Activated T-cell treated with anti-CD3 and anti-CD28 coated beads for 4 hours (primary cell): ENCODE measurements at places on chromosomes 2 and 18.

GRCh38 chr2:38653715-38654527 lies 12.0 kb upstream of the GALM start:
- peak; percentile 40 for DNase-seq

GRCh38 chr18:63207143-63207790 lies 112.3 kb downstream of the BCL2 start:
- no peak for DNase-seq

- no peak for DNase-seq
Observed at GRCh38 chr2:199458009-199458805, 468 bp upstream of the SATB2 start.

GRCh38 chr18:57579934-57580333 lies 6.6 kb downstream of the FECH start:
- DNase-seq, result no peak

DNA sequence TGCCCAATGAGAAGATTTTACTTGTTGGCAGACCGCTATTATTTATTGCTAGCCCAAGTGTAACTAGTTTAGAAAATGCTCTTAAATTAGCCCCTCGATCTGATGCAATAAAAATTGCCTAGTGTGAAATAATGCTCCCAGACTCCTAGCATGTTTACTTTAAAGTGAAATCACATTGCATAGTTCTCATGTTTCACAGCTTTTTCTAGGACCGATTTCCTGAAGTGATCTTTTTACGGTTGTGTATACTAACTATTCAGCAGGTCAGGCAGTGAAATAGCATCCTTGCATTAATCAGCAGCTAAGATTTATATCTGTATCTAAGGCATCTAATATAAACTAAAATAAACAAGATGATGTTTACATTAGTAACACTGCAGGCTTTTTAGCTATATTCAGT lies 52.4 kb downstream of the PMS1 start:
- DNase-seq, result no peak

GRCh38 chr2:128304715-128305554 lies 13.7 kb downstream of the HS6ST1 start:
- no peak for DNase-seq

DNA sequence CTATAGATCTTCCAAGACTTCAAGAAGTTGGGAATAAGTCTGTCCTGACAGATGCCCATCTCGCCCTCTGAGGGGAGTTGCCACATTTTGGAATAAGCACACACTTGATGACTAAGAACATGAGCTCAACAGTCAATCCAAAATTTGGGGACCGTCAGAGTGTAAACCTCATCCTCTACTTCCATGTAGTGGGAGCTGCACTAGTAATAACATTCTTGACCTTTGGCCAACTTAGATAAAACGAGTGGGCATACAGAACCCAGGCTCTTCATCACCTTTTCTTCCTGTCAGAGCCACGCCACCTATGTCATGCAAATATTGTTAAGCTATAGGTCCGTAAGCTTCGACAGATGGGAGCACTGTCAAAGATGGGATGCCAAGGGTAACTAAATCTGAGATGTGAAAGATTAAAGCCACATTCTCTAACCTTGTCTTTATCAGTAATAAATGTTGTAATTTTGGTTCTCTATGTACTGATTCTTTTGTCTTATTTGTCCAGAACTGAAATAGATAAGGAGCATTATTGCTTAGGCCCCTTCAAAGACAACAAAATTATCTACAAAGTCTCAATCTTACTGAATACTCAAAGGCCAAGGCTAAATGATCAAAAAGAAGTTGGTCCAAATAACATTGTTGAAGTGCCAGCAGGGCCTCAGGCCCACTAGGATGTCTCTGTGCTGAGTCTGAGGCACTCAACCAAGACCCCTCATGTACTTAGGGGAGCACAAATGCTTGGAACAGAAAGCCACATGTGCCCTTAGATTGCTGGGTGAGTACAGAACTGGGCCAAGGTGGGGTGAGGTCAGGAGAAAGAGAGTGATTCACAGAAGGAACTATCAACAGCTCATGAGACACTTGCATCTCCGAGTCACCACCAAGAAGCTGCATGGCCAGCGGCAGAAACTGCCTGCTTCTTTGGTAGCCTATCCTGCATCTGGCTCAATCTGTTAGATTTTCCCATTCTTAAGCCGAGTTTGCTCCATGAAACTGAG lies 15.0 kb downstream of the CDH2 start:
- DNase-seq, result no peak

- DNase-seq, result no peak
Observed at GRCh38 chr2:217269701-217270484, 410.0 kb upstream of the TNP1 start.

DNA sequence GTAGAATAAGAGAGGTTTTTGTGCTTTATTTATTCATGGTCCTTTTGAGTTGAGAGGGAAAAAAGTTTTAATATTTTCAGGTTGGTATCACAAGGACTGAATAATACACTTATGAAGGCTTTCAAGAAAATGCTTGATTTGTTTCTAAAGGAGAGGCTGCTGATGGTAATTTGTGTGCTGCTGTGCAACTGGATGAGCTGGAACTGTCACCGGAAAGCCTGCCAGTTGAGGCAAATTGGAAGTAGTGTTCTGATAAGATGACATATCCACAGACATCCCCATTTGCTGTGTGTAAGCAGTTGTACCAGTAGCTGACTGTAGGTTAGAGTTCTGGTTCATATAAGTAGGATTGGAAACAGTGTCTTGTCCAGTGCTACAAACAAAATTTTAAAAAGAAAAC lies 21.6 kb upstream of the CACNB4 start:
- no peak for DNase-seq

DNA sequence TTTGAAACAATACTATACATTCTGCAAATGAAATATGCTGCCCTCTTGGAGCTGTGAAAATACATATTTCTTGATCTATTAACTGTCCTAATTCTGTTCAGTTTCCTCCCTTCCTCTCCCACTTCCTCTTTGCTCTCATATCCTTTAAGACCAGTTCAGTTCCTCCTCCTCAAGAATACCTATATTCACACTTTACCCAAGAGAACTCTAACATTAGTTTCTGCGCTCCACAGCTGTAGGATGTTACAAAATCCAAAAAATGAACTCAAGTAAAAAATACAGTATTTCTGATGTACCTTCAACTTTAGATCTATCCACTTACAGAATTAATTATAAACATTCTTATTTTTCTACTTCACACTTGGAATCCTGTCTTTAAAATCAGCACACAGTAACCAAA lies 5.4 kb downstream of the ITSN2 start:
- DNase-seq, result no peak

DNA sequence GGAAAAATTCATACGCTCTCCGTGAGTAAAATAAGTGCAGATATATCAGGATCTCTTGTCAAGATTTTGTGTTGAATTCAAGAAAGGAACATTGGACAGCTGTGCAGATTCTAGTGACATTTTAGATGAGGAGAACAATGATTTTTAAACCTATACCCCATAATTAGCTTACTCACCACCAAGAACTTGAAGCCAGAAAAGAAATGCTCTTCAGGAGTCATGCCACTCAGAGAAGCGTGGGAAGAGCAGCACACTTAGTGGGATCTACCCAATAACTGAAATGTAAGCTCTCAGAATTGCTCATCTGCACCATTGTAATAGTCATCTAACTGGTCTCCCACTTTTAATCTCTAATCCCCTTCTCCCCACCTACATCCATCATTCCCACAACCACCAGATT lies 9.2 kb upstream of the ERMN start:
- no peak for DNase-seq

DNA sequence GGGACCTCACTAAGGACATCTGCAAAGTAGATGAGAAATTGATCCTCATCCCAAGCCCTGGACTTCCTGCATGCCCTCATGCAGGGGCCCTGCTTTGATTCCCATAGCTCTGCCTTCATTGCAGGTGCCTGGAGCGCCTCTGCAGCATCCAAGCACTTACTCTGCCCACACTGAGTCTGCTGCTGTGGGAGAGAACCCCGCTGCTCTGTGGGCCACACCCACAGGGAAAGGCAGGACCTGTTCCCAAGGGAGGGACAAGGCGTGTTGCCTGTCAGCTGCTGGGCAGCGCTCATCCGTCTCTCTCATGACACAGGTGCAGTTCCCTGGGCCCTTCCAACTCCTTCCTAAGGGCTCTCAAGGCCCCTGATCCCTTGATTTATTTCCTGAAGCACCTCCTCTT lies 266.8 kb upstream of the SMIM21 start:
- no peak for DNase-seq

- DNase-seq, result no peak
Observed at GRCh38 chr2:204152616-204153015, 216.1 kb downstream of the ICOS start.

DNA sequence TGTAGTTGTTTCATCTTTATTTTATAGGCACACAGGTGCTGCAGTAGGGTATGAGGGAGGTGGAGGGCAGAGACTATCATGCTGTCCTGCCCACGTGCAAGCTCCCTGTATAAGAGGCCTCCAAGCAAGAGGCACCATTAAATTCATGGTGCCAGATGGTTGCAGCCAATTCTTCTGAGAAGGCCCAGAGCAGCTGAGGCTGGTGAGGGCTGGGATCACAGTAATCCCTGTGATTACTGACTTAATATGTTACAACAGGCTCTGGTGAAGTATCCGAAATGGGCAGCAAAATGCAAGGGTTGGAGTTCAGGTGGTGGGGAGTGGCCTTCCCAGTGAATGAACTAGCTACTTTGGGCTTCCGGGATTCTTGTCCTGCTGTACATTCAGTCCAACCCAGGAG lies 191.9 kb upstream of the SMAD2 start:
- DNase-seq, result no peak

- DNase-seq, result no peak
Observed at GRCh38 chr2:181114021-181114420, 133.6 kb downstream of the UBE2E3 start.

GRCh38 chr2:126307740-126308139 lies 348.2 kb upstream of the GYPC start:
- no peak for DNase-seq

DNA sequence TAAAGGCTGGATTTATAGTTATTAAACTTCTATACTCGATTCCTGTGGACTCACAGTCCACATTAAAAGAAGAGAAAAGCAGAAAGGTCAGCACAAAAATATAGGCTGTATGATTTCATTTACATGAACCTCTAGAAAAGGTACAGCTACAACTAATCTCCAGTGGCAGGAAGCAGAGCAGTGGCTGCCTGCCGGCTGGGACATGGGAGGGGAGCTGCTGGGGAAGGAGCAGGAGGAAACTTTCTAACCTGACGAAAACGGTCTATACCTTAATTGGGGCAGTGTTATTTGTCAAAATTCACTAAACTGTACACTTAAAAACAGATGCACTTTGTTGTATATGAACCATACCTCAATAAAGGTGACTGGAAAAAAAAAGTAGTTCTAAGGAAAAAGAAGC lies 26.7 kb downstream of the KCTD1 start:
- no peak for DNase-seq

GRCh38 chr2:36512705-36513104 lies 85.3 kb downstream of the FEZ2 start:
- DNase-seq, result no peak

- no peak for DNase-seq
Observed at GRCh38 chr2:131152074-131152473, 46.9 kb downstream of the PLEKHB2 start.

DNA sequence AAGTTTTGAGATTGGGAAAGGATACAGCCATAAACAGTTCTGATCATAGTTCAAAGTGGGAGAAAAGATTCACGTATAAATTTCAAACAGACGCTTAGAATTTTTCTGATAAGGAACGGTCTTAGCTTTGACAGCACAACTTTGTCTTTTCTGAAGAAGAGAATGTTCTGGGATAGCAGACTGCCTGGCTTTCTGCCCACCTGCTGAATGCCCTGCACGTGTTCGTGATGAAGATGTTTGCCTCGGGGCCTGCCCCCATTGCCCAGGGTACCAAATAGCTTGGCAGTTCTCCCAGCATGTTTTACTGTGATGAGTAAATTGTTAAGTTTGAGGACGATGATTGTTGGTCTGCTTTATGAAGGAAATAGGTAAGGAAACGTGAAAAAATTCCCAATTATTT lies 4.6 kb downstream of the MRPL33 start:
- DNase-seq, result no peak

DNA sequence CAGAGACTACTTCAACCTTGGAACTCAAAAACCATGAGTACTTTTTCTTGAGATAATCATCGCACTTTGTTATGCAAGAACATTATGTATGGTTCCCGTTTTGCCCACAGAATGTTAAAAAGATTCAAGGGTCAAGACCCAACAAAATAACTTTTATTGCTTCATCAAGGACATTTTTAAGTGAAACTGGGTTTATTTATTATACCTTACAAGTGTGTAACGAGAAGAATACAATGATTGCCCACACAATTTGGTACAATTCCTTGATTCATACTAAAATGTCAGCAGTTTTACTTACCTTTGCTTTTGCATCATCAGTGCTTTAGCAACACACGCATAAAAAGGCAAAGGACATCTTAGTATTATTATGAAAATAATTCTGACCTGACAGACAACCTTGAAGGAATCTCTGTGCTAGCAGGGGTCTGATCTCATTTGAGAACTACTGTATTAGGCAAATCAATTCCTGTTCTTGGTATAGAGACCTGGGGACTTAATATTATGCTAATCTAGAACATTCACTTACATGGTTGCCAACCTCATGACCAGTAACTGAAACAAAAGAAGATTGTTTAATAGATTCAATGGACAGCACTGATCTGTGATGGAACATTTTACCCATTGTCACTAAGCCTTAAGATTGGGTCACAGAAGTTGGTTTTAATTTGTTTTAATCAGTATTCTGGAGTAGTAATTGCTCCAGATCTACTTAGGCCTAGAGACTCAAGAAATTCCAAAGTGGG lies 16.2 kb downstream of the CCDC88A start:
- DNase-seq, result no peak

- no peak for DNase-seq
Observed at GRCh38 chr2:102060047-102060446, 68.3 kb downstream of the IL1R2 start.

DNA sequence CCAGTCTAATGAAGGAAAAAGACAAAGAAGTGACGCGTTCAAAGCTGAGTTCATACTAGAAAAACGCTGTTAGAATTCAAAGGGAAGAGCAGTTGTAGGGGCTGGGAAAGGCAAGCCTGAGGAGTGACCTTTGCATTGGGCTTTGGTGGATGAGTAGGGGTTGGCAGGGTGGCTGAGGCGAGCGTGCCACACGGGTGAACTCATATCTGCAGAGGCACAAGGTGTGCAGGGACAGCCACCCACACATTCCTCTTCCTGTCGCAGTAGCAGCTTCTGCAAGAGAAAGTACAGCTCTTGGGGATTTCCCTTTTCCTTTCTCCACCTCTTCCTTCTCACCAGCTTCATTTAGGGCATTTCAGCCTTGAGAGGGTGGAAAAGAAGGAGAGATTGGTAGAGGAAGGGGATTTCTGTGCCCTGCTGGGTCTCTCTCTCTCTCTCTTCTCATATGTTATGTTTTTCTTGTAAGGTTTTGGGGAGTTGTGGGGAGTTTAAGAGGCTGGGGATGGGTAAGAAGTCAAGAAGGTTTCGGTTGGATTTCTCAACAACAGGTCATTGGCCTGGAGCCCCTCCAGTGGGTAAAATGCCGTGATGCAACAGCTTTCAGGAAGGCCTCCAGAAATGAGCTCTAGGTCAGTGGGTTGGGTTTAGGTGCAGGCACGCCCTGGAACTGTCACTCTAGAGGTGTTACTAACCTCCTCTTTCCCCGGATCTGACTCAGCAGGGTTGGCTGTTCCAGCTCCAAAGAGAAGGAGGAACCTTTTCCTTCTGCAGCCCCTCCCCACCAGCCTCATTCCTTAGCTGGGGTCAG lies 40.1 kb downstream of the ODC1 start:
- DNase-seq, result peak; percentile 42

- no peak for DNase-seq
Observed at GRCh38 chr18:79069717-79070151, 540 bp downstream of the ATP9B start.
